PC-3 (cell line): ENCODE measurements at places on chromosomes 12 and 14. TPM values are rescaled to one million over a fixed set of nuclear protein-coding genes. Genes with fewer than 3 reads are reported as not detected.

NKX2-1 gene
- not detected in 2 replicates for total RNA-seq

DENND5B gene
- 4.2 and 14.2 TPM in 2 replicates for total RNA-seq

PEX5 gene
- total RNA-seq: 19.4 and 20.0 TPM in 2 replicates

CLEC14A gene
- not detected in 2 replicates for total RNA-seq

DNA sequence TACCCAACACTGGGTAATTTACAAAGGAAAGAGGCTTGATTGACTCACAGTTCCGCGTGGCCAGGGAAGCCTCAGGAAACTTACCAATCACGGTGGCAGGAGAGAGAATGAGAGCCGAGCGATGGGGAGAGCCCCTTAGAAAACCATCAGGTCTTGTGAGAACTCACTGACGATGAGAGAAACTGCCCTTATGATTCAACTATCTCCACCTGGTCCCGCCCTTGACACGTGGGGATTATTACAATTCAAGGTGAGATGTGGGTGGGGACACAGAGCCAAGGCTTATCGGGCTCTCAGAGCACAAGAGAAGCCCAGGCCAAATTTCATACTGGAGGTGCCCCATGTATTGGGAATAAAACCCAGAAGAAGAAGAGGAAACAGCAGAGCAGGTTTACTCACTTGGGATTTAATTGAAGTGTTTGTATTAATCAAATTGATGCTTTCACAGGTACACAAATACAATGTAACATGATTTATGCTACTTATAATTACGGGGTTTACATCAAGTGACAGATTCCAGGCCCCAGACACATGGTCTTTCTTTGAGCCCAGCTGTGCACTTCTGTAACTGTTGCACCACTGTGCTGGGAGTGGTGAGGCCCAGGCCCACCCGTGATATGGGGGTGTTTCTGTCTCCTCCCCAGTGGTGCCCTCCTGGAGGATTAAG is 8.2 kb upstream of the CCDC85C start:
- no peaks in the 10 kb centered on the region for H3K4me1 ChIP-seq
- no peaks in the 10 kb centered on the region for H3K36me3 ChIP-seq
- no peak overlapping the region for H3K27ac ChIP-seq

GRCh38 chr12:132021031-132021871 is 71.5 kb downstream of the EP400 start:
- DNase-seq: no peak
- no peaks in the 10 kb centered on the region for H3K4me1 ChIP-seq
- H3K4me3 ChIP-seq: no peak overlapping the region
- H3K36me3 ChIP-seq: peaks cover 71% of the 10 kb centered on the region
- H3K27me3 ChIP-seq: no peaks in the 10 kb centered on the region

DNA sequence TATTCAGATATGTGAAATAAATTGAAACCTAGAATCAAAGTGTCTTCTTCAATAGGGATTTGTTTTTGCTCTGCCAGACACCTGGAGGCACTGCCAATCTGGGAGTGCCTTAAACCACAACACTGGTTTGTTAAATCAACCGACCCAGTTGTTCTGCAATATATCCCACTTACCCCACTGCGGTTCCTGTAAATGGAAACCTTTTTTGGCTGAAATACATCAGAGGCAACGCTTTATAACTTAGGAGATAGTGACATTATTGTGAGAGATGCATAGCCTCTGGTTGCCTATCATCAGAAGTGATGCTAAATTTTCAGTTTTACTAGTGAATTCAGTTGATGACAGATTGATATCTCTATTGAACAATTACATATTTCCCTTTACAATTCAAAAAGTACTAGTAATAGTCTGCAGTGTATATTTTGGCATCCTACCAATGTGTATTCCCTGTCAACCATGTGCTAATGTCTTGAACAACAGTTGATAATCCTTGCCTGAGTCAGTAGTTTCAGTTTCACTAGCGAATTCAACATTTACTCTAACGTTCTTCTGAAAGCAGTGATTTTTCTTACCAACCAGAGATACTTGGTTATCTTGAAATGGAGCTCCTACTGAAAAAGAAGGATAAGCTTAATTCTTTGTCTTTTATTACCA is 30.5 kb downstream of the PPP2R5C start:
- no peaks in the 10 kb centered on the region for H3K27me3 ChIP-seq
- H3K4me3 ChIP-seq: peak overlapping the region; percentile 57
- H3K27ac ChIP-seq: peak overlapping the region; percentile 27

GRCh38 chr14:65318636-65319506 is 93.7 kb upstream of the FUT8 start:
- peak overlapping the region; percentile 99 for H3K27ac ChIP-seq
- H3K4me1 ChIP-seq: peaks cover 45% of the 10 kb centered on the region
- no peak overlapping the region for H3K4me3 ChIP-seq
- H3K27me3 ChIP-seq: no peaks in the 10 kb centered on the region
